ENCODE measurements at places on chromosomes 4 and X. TPM values are rescaled to one million over a fixed set of nuclear protein-coding genes. Genes with fewer than 3 reads are reported as not detected.

The ARMCX6 gene
- 47.2 TPM for total RNA-seq

The WAS gene
- 0.21 TPM for total RNA-seq

The ARR3 gene
- total RNA-seq, result not detected

The UNC5C gene
- total RNA-seq, result 0.01 TPM
